ENCODE measurements at places on chromosomes 5 and 9.

DNA sequence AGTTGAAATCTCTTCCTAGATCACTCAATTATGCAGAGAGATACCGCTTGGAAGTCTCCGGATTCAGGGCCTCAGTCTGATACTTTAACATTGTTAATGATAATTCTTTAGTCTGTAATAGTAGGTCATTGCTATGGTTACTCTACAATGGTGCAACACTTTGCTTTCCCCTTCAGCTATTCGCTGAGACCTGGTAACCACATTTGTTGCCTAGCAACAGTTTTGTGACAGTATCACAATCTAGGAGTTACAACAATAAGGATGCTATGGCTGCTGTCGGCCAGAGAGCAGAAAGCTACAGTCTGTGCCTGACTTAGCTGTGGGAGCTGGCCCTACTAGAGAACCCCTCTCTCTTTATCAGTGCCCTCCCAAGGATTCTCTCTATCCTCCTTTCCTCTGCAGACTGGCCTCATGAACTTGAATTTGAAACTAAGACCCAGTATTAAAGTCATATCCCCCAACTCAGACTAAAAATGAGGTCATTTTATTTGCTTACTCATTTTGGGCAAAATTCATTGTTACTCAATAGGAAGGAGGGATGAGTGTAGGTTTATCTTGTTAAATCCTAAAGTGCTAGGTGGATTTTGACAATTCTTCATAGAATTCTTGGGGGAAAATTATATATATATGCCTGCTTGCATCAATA lies 39.3 kb downstream of the NR2F1 start:
- DNase-seq = no peak

DNA sequence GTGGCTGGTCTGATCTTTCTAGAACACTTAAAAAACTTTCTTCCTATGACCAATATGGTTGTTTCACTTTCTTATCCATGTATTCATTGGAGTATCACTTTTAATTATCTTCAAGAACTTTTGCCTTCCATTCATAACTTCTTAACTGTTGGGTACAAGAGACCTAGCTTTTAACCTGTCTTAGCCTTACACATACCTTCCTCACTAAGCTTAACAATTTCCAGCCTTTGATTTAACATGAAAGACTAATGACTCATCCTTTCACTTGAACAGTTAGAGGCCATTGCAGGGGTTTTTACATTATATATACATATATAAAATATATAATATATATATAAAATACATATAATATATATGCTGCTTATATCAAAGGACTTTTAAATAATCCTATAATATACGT lies 57.9 kb downstream of the ABHD17B start:
- no peak for DNase-seq

DNA sequence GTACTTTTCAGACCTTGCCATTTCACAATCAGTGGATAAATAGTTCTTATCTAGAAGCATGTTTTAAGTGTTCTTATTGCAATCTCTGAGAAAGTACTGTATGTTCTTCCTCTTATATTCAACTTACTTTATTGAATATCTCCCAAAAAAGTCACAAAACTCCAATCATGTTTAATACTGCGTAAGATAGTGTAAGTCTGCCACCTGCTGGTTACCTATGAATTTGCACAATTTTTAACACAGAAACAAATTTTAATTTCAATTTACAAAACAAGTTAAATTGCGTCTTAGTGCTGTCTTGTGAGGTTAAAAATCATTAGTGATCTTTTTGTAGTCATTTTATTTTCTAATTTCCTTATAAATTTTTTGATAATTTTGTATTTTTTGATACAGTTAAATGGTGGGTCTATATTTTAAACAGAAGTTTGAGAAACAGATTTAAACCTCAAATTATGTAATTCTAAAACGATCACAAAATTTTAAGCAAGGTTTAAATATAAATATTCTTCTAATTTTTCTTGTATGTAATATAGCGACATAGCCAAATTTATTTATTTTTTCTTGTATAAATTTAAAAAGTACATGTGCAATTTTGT lies 115.8 kb downstream of the EMB start:
- no peak for DNase-seq

GRCh38 chr5:174718880-174719610 lies 5.3 kb upstream of the MSX2 start:
- DNase-seq = no peak

- no peak for DNase-seq
Observed at GRCh38 chr5:129125819-129126218, 31.3 kb downstream of the ISOC1 start.

- no peak for DNase-seq
Observed at GRCh38 chr9:93316726-93317494, 133.0 kb downstream of the WNK2 start.

- no peak for DNase-seq
Observed at GRCh38 chr9:104786293-104786692, 22.4 kb downstream of the NIPSNAP3B start.

- no peak for DNase-seq
Observed at GRCh38 chr5:140140435-140140834, 14.7 kb downstream of the IGIP start.

GRCh38 chr5:151257731-151258181 lies 4.8 kb downstream of the GM2A start:
- no peak for DNase-seq

- DNase-seq = no peak
Observed at GRCh38 chr5:149636191-149636860, 55.0 kb downstream of the ARHGEF37 start.

DNA sequence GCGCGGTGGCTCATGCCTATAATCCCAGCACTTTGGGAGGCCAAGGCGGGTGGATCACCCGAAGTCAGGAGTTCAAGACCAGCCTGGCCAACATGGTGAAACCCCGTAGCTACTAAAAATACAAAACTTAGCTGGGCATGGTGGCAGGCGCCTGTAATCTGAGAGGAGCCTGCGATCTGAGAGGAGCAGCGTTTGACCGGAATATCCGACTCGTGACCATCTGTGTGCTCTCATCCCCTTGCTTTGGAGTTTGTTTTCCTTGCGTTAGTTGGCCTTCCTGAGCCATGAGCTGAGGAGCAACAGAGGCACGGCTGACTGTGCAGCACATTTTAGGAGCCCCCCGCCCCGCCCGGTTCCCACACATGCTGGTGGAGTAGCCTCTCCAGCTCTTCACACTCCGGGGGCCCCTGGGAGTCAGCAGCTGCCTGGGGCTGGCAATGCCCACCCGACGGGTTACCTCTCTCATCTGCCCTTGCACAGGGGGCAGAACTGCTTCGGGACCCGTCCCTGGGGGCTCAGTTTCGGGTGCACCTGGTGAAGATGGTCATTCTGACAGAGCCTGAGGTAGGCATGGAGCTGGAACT lies 3.0 kb downstream of the ADAMTS13 start:
- no peak for DNase-seq

Measured in activated T-cell treated with anti-CD3 and anti-CD28 coated beads for 1 hour (primary cell).